ENCODE measurements at places on chromosomes 16 and 17.

- no peak for DNase-seq
Measured at GRCh38 chr16:82945420-82946101, 318.8 kb downstream of the CDH13 start.

GRCh38 chr17:50318501-50319285, 27.2 kb upstream of the XYLT2 start:
- no peak for DNase-seq

DNA sequence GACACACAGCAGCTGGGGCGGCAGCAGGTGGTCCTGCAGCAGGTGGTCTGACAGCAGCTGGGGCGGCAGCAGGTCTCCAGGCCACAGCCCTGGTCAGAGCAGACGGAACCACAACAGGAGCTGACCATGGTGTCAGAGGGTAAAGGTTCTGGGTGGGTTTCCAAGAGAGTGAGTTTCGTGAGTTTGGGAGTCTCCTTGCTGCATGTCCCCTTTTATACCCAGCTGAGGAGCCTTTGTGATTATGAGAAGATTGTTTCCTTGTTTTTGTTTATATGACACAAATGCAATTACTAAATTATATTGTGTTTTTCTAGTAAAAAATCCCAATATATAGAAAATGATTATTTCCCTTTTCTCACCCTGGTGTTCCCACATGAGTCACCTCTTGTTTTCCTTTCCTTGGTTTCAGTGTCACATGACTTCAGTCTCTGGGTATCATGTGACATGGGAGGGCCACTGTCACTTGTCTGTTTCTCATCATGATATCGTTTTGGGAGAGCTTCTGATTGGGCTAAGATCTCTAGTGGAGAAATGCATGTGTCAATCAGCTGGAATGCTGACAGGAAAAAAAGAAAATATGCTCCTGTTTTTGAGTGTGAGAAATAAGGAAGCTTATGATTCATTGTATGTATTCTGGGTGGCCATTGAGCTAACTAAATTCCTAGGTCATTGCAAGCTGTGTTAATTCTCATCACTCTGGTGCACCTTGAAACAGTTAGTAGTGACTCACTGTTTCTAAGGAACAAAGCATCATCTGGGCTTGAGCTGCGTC, at the start of gene KRTAP4-6:
KRTAP4-6 (minus strand) TSS at position 185 of the 772 bp plus-strand sequence; CDS start at position 128, 57 bp downstream.
- peak; percentile 41 for DNase-seq

DNA sequence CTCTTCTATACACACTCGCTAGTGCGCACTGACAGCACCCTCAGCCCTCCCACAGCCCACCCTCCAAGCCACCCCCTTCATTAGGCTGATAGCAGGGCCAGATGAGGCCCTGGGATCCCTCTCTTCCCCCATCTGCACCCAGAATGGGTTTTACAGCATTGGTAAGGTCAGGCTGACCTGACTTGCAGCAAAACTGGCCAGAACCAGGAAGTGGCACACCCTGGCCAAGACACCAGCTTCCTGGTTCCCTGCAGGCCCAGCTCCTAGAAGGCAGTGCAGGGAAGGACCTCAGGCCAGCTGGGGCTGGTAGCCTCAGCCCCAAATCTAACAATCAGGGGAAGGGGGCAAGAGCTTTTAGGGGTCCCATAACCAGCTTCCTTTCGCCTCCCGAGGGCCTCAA, 50.0 kb upstream of the MRPS23 start:
- no peak for DNase-seq

- no peak for DNase-seq
Measured at GRCh38 chr16:12011565-12011964, 35.0 kb downstream of the SNX29 start.
